SJSA1 (cell line): ENCODE measurements at places on chromosomes 11 and 22.

- DNase-seq: no peak
Observed at GRCh38 chr11:66233301-66233700, 35.1 kb upstream of the RAB1B start.

- DNase-seq: no peak
Observed at GRCh38 chr11:44916801-44917385, 33.8 kb downstream of the TP53I11 start.

- peak; percentile 91 for DNase-seq
Observed at GRCh38 chr22:23281406-23282088, 101.2 kb downstream of the BCR start.

DNA sequence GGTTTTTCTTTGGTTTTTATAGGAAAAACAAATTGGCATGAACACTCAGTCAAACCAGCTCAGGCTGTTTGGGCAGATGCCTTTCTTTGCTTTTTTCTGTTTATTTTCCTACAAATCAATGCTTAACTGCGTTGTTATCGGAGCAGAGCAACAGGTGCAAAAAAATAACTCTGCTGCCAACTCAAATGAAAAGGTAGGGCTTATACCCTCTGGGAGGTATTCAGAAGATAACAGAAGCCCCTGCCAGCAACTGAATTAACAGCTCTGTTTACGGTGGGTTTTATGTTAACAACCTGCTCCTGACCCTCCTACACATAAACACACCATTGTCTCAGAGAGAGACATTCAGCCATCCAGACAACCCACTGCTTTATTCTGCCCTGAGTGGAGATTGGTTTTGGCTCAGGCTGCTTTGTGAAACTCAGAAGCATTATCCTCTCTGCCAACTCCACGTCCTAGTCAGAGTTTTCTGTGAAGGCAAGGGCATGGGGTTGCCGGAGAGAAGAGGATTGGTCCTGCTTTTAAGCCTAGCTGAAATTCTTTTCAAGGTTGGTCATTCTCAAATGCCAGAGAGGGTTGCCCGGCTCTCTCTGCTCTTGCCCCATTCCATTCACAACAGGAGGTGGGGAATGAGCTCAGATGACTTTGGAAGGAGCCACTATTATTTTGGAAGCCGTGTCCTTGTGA, 11.4 kb downstream of the EHF start:
- DNase-seq: no peak

DNA sequence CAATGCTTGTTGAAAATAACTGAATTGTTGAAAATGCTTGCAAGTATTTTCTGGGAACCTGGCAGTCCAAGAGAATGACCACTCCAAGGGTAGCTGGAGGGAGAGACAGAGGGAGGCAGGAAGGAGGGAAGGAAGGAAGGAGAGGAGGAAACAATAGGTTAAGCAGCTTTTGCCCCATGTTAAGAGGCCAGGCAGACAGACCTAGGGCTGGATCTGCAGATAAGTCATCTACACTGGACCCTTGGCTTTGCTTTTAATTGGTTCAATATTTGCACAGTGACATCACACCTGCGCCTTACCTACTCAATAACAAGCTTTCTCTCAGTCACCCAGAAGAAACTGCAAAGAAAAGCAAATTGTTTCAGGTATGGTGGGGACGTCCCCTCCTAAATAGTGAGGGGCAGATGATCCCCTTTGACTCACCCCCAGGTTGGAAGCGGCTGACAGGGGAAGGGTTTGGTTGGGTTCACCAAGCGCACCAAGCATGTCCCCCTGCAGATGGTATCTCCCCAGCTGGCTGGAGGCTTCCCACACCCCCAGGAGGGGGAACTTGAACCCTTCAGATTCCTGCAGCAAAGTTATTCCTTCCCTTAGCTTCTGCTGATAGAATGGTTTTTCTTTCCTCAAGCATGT, 24.3 kb downstream of the MYH9 start:
- no peak for DNase-seq

GRCh38 chr11:58659404-58659803, 36.9 kb downstream of the CNTF start:
- DNase-seq: no peak

GRCh38 chr11:6475936-6476335, 2.2 kb upstream of the TRIM3 start:
- DNase-seq: no peak

GRCh38 chr22:45684752-45685574, 13.3 kb downstream of the ATXN10 start:
- no peak for DNase-seq

- no peak for DNase-seq
Observed at GRCh38 chr11:126113515-126113957, 50.9 kb upstream of the CDON start.

- no peak for DNase-seq
Observed at GRCh38 chr11:57885298-57886050, 123.9 kb downstream of the CTNND1 start.

GRCh38 chr11:57432714-57433163, 5.8 kb upstream of the SLC43A3 start:
- peak; percentile 62 for DNase-seq

- DNase-seq: no peak
Observed at GRCh38 chr11:109870297-109870696, 222.9 kb upstream of the ZC3H12C start.

DNA sequence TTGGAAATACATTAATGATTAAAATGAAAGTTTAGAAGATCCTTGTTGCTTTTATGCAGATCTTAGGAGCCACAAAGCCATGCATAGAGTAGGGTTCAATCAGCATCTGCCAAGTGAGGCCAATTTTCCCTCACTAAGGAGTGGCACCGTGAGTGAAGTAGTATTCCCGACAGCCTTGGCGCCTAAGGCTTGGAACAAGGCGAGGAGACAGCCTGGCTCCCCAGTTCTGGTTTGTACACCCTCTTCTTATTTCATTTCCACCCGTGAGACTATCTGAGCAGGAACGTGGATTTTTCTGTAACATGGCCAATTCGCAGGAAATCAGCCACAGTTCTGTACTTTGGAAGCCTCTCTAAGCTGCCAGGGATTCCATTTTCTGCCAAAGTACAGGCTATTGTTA, 22.6 kb downstream of the FADS2 start:
- DNase-seq: no peak

DNA sequence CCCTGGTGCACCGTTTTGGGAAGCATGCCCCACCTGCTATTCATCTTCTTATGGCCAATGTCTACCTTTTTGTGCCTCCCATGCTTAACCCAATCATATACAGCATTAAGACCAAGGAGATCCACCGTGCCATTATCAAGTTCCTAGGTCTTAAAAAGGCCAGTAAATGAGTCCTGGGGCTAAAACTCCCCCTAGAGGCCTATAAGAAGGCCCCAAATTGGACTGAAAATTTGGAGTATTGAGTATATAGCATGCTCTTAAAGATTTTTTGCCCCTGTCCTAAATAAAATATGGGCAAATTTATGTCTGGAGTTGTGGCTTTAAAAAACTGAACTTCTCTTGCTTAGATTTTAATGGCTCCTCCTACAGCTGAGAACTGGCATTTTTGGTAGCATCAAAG, 6.6 kb downstream of the OR51M1 start:
- DNase-seq: no peak

DNA sequence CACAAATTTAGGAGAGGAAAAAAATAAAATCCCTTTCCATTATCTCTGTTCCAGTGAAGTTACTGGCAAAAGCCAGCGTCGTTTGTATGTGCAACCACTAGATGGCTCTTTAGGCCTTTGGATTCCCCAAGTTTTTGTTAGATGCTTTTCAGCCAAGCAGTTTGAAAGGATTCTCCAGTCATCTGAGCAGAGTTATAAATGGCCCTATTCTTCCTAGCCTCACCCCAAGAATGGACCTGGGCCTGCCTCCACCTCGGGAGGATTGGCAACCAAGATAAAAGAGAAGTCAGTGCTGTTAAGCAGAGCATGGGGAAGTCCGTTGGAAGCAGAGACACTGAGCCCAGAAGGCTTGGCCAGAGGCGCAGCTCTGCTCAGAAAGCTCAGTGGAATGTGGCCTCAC, 15.4 kb downstream of the FAM181B start:
- no peak for DNase-seq

DNA sequence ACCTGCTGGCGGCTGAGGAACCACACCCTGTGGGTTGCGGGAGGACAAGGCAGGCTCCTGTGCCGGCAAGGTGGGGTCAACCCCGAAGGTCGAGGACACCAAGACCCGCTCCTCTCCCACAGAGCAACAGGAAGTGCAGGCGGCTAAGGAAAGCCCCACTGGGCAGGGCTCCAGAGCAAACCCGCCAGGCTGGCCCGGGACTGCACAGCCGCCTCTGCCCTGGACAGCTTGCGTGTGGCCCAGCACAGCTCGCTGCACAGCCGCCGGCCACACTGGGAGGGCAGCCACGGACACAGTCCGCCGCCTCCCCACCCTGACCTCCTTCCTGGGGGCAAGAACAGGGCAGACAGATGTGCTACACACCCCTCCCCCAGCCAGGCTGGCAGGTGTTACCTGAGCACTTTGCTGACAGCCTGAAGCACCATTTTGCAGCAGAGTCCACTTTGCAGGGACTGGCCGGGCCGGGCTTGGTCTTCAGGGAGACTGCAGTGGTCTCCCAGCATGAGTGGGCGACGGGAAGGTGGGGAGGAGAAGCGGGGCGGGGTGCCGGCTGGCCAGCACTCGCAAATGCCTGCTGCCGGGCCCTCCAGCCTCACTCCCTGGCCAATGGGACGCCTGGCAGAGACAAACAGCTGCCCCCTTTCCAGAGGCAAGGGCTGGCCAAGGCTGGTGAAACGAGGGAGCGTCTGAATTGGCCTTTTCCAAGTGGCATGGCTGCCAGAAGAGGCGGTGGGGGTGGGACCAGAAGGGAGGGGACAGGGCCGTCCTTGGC, at the start of gene MOB2:
Gene MOB2, minus strand, starts transcription at position 726 of the 772 bp plus-strand sequence. Its CDS starts 223 bp downstream, at position 503.
- peak; percentile 5 for DNase-seq

DNA sequence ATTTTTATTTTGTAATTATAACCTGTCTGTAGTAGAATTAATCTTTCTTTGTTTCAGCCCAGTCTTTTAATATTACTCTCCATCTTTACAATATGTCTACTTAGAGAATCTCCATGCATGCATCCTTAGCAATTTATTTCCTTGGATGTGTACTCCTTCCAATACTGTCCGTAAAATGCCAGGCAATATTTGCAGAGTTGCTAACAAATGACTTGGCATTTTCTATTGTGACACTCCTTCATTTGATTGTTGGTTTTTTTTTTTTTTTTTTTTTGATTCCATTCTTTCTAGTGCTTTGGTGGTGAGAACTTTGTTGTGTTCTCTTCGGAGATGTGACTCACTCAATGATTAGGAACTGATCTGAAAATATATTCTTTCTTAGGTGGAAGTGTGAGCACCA, 220.3 kb downstream of the CNTN5 start:
- no peak for DNase-seq

- no peak for DNase-seq
Observed at GRCh38 chr22:32852395-32853251, 51.1 kb downstream of the TIMP3 start.

- DNase-seq: no peak
Observed at GRCh38 chr22:35582861-35583670, 34.1 kb downstream of the MB start.

DNA sequence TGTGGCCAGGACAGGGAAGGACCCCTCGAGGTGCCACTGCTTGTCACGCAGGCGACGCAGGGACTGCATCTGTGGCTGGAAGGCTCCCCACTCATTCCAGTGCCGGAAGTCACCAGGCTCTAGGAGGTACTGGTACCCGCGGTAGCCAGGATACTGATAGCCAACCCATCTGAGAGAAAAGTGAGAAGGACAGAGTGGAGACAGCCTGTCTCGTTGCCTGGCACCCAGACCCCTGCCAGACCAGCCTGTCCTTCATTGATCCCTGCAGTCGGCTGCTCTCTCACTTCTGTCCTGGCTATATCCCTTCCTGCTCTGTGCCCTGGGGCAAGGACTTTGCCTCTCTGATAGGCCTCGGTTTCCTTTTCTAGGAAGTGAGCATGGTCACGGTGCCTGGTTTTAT, 9.6 kb upstream of the TPST2 start:
- DNase-seq: no peak

- no peak for DNase-seq
Observed at GRCh38 chr11:42012271-42012670, 552.8 kb upstream of the LRRC4C start.

- peak; percentile 77 for DNase-seq
Observed at GRCh38 chr11:119432484-119433357, 9.7 kb upstream of the THY1 start.

GRCh38 chr22:20015971-20016733, 471 bp downstream of the ARVCF start:
- no peak for DNase-seq

GRCh38 chr11:124865181-124865901, at the start of gene ROBO3:
Gene ROBO3, plus strand, starts transcription at chr11:124865432. Its CDS starts 146 bp downstream, at chr11:124865578.
- no peak for DNase-seq

- DNase-seq: no peak
Observed at GRCh38 chr22:44353041-44353440, 40.3 kb upstream of the SHISAL1 start.

DNA sequence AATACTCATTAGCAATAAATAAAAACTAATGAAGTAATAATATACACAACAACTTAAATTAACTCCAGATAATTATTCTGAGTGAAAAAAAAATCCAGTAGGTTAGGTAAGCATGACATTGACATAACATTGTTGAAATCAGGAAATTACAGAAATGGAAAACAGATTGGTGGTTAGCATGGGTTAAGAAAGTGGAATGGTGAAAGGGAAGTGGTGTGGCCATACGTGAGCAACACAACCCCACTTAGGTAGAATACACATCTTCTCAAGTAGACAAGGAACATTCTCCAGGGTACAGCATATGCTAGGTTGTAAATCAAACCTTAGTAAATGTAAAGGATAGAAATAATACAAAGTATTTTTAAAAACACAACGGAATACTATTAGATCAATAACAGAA, 30.2 kb upstream of the CLTCL1 start:
- no peak for DNase-seq

DNA sequence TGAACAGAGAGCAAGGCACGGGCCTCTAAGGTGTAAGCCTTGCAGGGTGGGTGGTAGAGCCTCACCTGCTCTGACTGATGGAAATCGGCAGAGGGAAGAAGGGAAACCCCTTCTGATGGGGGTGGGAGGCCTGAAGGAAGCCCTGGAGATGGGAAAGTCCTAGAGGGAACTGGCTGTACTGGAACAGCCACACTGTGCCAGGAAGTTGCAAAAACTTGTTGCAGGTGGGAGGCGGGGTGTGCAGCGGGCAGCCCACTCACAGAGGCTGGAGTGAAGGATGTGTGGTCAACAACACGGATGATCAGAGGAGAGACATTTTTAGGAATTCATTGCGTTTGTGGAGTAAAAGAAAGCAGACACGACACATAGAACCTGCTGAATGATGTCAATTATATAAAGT, 91.3 kb downstream of the ZC3H12C start:
- no peak for DNase-seq

- no peak for DNase-seq
Observed at GRCh38 chr22:49574205-49574880, 253.3 kb downstream of the BRD1 start.

GRCh38 chr11:66293777-66294625, 2.3 kb downstream of the TMEM151A start:
- no peak for DNase-seq

GRCh38 chr11:109783840-109784239, 309.4 kb upstream of the ZC3H12C start:
- no peak for DNase-seq

- no peak for DNase-seq
Observed at GRCh38 chr11:26575946-26576345, 3.9 kb upstream of the MUC15 start.

GRCh38 chr22:19242699-19243098, 48.8 kb downstream of the CLTCL1 start:
- no peak for DNase-seq
